Myocyte (in vitro differentiated cells): ENCODE measurements at places on chromosomes 11 and 22. TPM values are rescaled to one million over a fixed set of nuclear protein-coding genes. Genes with fewer than 3 reads are reported as not detected.

The OR52E6 gene
- not detected in 2 replicates for total RNA-seq

DNA sequence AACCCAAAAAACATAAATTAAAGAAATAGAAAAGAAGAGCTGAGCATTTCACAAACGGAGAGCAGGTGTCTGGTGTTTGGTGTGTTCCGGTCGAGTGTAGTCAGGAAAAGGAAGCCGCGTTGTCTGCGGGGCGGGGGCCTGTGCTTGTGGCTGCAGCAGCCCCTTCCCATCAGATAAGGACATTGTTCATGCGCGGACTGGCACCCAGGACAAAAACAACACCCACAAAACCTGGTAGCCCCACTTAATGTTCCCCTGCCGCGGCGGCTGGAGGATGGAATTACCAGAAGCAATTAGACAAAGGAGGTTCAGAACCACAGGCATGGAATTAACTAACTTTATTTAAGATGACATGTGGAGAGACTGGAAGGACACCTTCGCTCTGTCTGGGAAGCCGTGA is 29.9 kb downstream of the KRTAP5-5 start:
- no peak for DNase-seq

- DNase-seq: no peak
These were observed 18.9 kb downstream of the TRMU start for GRCh38 chr22:46354176-46354992.

The SULT4A1 gene
- total RNA-seq: 0.36 TPM in 1 of 2 replicates, not detected in the other

DNA sequence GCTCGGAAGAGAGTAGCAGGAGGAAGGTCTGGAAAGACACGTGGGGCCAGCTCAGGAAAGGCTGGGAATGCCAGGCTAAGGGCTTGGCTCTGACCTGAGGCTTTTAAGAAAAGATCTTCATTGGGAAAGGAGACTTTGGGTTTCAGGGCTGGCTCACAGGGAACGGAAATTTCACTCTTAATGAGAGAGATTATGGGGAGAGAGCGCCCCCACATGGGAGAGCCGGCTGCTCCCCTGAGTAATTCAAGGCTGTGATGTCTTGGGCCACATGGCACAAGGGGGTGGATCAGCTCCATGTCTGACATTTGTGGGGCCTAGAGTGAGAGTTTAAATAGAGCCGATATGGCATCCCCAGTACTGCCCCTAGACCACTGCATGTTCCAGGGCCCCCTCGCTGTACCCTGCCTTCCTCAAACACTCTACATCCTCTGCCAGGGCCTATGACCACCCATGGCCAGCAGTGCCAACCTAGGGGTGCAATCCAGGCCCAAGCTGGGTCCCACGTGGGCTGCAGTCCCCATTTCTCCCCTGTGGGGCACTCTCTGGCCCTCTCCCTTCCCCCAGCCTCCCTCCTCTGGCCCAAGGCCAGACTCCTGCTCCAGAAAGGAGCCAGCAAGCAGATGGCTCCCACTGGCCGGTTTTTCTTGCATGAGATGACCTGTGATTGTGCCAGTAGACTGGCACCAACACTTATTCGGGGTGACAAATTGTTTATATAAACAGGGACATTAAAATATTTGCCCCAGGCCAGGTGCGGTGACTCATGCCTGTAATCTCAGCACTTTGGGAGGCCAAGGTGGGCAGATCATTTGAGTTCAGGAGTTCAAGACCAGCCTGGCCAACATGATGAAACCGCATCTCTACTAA is 75.2 kb downstream of the ISX start:
- DNase-seq: peak; percentile 22
